Eye (tissue), 1 donor: ENCODE measurements at places on chromosomes 6 and 20.

GRCh38 chr6:134634966-134635365 lies 314.9 kb downstream of the ALDH8A1 start:
- DNase-seq: no peak

GRCh38 chr20:44406572-44407137 lies 51.2 kb downstream of the HNF4A start:
- no peak for DNase-seq

DNA sequence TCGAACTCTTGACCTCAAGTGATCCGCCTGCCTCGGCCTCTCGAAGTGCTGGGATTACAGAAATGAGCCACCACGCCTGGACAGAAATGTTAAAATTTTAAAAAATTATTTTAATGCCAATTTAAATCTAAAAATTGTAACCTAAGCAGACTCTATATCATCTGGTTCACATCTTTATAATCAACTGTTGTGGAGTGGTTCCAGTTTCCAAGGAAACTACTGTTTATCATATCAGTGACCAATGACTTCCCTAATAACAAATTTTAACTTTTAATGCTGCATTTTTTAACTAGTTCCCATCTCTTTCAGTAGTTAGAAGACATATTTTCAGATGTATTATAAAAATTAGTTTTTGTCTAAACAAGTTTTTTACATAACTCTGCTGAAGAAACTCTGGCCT lies 5.2 kb upstream of the BTN3A2 start:
- no peak for DNase-seq

- no peak for DNase-seq
These were observed 307 bp downstream of the RANBP9 start for GRCh38 chr6:13711324-13711732.

DNA sequence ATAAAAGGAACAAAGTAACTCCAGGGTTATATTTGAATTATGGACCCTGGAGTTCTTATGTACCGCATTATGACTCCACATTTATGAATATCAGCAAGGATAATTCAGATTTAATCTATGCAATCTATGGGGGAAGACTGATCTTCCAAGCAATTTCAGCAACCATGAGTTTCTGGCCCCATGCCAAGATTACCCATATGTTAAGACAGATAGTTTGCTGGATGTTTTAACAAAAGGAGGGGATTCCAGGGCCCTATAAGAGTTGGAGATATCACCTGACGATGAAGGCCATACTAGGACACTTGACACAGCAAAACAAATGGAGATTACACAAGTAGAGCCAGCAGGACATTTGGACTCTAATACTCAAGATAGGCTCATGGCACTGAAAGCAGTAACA lies 45.9 kb upstream of the PLN start:
- DNase-seq: no peak

DNA sequence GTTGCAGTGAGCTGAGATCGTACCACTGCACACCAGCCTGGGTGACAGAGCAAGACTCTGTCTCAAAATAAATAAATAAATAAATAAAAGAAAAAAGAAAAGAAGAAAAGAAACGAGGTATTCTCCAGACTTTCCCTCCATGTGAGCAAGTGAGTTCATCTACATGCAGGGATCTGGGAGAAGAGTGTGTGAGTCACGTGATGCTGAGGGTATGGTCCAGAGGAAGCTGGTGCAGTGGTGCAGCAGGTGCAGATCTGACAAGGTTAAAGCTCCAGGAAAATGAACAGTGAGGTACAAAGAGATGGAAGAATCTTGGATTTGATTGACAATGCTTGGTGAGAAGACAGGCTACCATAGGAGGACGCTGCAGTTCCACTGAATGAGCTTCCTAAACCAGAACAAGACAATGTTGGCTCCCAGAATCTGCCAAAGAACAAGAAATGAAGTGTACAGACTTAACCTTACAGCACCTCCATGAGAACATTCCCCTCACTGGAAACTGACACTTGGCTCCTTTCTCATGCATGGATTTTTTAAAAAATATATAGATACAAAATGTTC lies 79.5 kb upstream of the BTBD3 start:
- no peak for DNase-seq

GRCh38 chr6:159665868-159666635 lies 27.0 kb downstream of the SOD2 start:
- no peak for DNase-seq

- no peak for DNase-seq
These were observed 3.4 kb downstream of the SNX5 start for GRCh38 chr20:17965042-17965697.

GRCh38 chr20:20143646-20144045 lies 91.3 kb downstream of the CFAP61 start:
- DNase-seq: no peak

GRCh38 chr6:112362812-112363570 lies 15.9 kb downstream of the RFPL4B start:
- DNase-seq: no peak

- no peak for DNase-seq
These were observed 273.3 kb upstream of the IRAK1BP1 start for GRCh38 chr6:78593898-78594667.

- DNase-seq: no peak
These were observed 477.5 kb downstream of the PRKN start for GRCh38 chr6:162249907-162250642.

GRCh38 chr20:64084685-64085152 lies 521 bp upstream of the LKAAEAR1 start:
- no peak for DNase-seq

DNA sequence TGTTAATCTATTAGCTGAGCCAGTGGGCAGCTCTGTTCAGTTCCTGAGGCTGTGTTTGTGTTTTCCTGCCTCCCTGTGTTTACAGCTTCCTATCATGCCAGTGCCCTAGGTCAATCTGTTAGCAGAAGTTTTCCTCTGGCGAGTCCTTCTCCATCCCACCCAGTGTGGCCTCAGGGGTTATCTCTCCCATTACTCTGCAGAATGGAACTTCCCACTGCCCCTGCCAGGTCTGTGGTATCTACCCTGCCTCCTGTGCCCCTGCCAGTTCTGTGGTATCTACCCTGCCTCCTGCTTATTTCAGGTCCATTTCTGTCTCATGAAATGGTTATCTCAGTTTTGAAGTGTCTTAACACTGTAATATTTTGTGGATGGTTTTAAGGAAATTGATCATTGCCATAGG lies 63.1 kb downstream of the SLX4IP start:
- no peak for DNase-seq

GRCh38 chr6:161748535-161749416 lies 474.9 kb upstream of the AGPAT4 start:
- peak; percentile 91 for DNase-seq

DNA sequence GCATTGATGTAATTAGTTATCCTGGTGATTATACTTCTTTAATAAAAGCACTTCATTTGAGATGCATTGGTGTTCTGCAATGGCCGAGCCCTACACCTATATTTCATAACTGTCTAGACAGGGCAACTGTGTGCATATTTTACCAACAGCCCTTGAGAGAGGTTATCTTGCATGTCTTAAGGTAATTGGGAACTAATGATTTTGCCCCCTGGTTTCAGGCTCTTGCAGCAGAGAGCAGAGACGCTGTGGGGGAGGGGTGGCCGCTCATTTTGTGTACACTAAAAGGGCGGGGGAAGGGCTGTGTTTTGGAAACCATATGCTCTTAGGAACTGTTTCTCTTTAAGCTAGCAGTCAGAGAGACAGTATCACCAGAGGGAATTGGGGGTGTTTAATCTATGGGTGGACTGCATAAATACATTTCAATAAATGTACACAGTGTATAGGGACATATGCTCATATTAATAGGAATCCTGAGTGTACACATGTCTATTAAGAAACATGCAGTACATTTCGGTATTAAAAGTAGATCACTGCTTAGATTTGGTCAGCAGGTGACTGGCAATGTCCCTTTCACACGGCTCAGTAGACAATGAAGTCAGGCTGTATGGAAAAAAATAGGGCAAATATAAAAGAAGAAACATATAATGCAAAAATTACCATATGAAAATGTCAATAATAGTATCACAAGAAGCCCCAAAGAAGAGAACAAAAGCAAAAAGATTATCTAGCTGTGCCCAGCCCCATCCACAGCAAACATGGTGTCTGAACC lies 402.9 kb upstream of the CITED2 start:
- peak; percentile 77 for DNase-seq

GRCh38 chr20:37925265-37926165 lies 22.6 kb downstream of the VSTM2L start:
- no peak for DNase-seq

GRCh38 chr20:8156235-8157079 lies 24.4 kb downstream of the PLCB1 start:
- DNase-seq: no peak

DNA sequence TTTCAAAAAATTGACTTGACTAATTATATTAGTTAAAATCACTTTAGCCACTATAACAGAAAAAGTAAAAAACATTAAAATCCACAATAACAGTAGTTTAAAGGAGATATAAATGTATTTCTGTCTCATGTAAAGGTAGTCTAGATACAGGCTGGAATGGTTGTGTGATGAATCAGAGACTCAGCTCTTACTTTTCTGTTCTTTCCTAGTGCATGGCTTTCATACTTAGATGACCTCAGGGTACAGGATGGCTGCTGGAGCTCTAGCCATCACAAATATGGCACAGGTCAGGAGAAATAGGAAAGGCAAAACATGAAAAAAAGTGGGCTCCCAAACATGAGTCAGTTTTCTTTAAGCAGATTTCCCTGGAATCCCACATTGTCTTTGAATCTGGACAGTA lies 157.7 kb upstream of the FLRT3 start:
- DNase-seq: no peak

- DNase-seq: no peak
These were observed 17.6 kb upstream of the MYLK2 start for GRCh38 chr20:31801508-31801907.

- DNase-seq: no peak
These were observed 11.4 kb downstream of the SENP6 start for GRCh38 chr6:75613056-75613501.

GRCh38 chr6:56959938-56960337 lies 5.0 kb downstream of the BEND6 start:
- DNase-seq: no peak

- no peak for DNase-seq
These were observed 54.2 kb downstream of the HIVEP1 start for GRCh38 chr6:12066297-12066696.

GRCh38 chr20:15767586-15767985 lies 805.7 kb downstream of the KIF16B start:
- DNase-seq: no peak

DNA sequence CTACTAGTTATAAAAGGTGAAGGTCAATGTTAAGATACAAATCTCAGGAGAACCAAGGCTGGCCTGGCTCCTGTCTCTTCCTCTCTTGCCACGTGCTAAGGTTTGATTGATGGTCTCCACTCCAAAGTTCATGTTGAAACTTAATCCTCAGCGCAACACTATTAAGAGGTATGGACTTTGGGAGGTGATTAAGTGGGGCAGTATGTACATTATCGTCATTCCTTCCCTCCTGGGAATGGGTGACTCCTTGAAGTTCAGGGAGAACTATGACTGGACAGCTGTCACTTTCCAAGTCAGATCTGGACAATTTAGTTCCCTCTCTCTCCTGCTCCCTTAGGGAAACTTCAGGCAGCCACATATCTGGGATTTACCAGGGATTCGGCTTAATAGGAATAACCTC lies 50.5 kb downstream of the KCNK5 start:
- no peak for DNase-seq

GRCh38 chr20:4154958-4155411 lies 139.6 kb upstream of the RNF24 start:
- no peak for DNase-seq

DNA sequence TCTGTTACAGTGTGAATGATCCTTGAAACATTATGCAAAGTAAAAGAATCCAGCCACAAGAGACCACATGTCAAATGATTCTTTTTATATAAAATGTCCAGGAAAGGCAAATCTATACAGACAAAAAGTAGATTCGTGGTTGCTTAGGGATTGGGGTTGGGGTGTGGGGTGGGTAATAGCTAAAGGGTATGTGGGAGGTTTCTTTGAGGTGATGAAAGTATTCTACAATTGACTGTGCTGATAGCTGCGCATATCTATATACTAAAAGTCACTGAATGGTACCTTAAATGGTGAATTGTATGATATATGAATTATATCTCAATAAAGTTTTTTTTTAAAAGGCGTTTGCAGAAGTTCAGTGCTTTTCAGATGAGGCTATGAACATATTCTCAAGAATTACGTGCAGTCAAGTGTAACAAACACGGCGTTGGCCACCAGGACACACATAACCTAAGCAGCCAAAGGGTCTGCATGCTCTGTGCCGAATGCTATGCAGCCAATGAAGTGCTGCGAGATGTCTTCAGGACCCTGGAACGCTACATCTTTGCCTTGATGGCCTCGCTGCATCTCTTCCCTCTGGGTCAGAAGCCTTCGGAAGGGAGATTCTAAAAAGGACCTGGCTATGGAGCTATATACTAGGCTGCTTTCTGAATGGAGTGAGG lies 96.9 kb downstream of the SCML4 start:
- DNase-seq: no peak
